ENCODE measurements at places on chromosomes 2 and 18.

- DNase-seq = no peak
These were observed 39.3 kb downstream of the MTCL1 start for GRCh38 chr18:8744656-8745055.

- no peak for DNase-seq
These were observed 86.6 kb upstream of the ZFP36L2 start for GRCh38 chr2:43312755-43313641.

DNA sequence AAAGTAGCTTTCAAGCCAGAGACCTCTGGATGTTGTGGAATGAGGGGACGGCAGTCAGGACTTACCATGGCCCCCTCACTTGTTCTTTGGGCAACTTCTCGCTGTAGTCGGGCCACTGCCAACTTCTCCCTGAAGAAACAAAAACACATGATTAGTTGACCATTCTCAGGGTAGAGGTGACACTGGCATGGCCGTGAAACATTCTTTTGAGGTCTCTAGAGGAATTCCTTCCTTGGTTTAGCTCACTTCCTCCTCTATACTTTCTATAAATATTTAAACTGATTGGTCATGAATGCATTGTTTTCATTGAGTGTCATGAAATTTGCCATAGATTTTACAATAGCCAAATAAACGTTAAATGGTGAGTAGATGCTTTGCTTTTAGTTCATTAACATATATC, 354.6 kb downstream of the NCKAP5 start:
- DNase-seq = no peak

- no peak for DNase-seq
These were observed 70.6 kb upstream of the LINC00305 start for GRCh38 chr18:64219517-64219916.

GRCh38 chr2:16973586-16974286, 308.1 kb upstream of the CYRIA start:
- no peak for DNase-seq

- DNase-seq = no peak
These were observed 88.2 kb downstream of the DTNB start for GRCh38 chr2:25585189-25585588.

DNA sequence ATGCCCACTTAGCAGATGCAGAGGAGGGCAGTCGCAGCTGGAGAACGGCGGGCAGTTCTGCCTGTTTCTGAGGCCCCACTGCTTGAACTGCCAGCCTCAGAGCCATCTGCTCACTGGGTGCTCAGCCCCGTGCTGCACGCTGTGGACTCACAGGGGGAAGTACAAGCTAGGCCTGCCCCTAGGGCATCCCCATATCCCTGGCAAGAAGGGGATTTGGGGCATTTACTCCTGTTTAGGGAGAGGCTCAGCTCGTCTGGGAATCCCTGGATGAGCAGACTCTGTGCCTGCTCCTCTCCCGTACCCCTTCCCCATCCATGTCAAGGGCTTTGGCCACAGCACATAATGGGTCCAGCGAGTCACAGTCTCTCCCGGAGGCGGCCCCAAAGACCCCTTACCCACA, 169.8 kb upstream of the PKDCC start:
- no peak for DNase-seq

- DNase-seq = no peak
These were observed 240.7 kb downstream of the MEIS1 start for GRCh38 chr2:66675591-66675990.

All from hematopoietic multipotent progenitor cell treated with erythropoietin and hydrocortisone succinate and interleukin-3 and kit ligand, for 8 days (in vitro differentiated cells).